ENCODE measurements at places on chromosomes 1 and 21.

DNA sequence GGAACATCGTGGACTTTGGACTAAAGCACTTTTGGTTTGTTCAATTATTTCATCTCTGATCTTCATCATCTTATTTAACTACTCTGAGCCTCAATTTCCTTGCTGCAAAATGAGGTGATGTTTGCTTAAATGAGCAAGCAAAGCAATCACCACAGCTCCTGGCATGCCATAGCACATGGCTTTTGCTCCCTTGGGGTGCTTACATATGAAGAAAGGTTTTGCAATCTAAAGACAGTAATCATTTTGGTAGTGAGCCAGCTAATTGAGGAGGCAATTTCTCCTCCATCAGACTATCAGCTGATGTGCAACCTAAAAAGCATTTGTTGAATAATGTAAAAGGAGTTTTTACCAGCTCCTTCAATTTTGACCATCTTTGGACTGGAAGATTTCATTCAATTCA lies 68.8 kb upstream of the KCNJ15 start:
- no peak for DNase-seq

- DNase-seq: no peak
These were observed 20.5 kb upstream of the THRAP3 start for GRCh38 chr1:36203554-36204346.

GRCh38 chr21:35583566-35584216 lies 476.6 kb downstream of the SETD4 start:
- DNase-seq: no peak

DNA sequence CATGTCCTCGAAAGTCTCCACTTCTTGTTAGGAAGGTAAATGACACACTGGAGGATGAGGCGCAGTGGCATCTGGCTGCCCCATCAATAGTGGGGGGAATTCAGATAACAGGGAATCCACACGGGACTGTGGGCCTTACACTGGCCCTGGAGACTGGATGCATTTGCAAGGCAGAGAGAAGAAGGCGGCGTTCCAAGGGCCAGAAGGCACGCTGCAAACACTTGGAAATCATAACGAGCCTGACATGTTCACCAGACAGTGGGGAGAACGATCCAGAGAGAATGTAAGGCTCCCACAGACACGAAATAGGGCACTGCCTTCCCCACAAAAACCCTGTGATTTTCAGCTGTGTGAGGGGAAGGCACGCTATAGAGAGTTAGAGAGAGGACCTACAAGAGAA lies 70.5 kb downstream of the PGBD5 start:
- no peak for DNase-seq

DNA sequence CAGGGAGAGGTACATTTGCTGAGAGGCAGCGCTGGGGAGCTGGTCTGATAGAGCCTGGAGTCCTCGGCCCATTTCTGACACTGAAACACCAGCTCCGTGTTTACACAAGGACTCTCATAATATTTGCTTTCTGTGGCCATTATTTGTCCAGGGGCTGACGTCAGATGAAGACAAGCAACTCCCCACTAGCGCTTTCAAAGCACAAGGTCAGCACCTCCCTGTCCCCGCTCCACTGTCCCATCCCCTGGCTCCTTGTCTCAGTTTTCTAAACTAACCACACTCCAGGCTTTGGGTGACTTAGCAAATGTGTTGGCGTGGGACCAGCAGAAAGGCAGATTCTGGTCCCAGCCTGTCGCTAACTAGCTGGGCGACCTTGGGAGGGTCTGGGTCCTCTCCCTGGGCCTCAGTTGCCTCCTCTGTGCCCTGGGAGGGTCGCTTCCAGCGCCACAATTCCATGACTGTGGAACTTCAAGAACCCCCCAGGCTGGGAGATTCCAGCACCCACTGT lies 37.4 kb upstream of the ZBTB40 start:
- no peak for DNase-seq

DNA sequence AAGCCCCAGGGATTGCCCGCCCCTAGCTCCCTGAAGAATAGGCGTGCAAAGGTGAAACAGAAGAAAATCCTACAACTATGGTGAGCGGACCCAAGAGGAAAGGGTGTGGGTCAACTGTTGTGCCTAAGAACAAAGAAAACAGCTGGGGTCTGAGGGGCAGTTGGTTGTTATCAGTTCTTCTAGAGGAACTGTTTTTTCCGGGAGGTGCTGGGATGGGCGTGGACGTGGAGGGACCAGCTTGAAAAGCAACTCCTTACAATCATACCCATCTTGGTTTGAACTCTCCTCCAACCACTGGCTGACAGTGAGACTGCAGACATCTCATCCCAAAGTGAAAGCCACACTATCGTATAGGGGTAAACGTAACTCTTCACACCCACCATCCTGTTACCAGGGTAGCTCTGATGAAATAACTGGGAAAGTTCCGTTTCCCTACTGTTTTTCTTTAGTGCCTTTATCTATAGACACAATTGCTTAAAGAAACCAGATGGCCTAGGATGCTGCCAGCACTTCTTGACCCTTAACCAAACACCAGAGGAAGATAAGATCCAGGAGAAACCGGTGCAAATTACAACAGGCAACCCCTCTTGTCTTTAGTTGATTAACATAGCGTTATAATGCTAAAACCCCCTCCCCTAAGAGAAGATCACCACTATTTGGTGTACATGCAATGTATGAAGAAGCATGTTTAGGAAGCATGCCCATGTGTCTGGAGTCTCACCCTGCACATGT lies 25.6 kb upstream of the FAM89A start:
- DNase-seq: no peak

DNA sequence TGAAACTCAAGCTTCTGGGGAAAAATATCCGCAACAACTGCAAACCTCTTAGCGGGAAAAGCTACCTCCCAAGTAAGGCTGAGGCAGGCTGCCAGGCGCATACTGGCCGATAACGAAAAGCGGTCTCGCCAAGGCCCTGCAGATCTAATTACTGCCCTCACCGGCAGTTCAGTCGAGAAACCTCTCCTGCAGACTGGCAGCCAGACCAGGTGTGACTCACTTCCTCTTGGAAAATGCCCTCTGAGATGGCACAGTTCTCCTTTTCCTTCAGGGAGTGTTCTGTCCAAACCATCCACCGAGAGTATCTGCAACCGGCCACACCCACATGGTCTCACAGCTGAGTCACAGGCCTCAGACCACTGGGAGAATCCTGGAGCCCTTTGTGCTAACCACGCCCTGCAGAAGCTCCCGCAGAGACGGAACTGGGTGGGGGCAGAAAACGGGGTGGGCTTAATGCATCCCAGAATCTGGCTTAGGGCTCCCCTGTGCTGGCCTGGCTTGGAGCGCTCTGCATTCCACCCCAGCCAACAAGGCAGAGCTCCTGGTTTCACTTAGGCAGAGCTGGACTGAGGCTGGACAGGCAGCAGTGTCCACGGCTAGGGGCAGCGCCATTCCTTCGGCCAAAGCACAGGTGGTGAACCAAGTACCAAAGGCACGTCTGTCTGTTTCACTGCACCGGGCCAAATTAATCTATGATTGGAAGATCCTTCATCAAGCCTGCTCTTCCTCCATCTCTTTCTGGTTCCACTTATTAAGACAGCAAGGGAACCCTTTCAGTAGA lies 1.2 kb downstream of the S100A10 start:
- DNase-seq: peak; percentile 17
